ENCODE measurements at places on chromosomes 13 and 19.

DNA sequence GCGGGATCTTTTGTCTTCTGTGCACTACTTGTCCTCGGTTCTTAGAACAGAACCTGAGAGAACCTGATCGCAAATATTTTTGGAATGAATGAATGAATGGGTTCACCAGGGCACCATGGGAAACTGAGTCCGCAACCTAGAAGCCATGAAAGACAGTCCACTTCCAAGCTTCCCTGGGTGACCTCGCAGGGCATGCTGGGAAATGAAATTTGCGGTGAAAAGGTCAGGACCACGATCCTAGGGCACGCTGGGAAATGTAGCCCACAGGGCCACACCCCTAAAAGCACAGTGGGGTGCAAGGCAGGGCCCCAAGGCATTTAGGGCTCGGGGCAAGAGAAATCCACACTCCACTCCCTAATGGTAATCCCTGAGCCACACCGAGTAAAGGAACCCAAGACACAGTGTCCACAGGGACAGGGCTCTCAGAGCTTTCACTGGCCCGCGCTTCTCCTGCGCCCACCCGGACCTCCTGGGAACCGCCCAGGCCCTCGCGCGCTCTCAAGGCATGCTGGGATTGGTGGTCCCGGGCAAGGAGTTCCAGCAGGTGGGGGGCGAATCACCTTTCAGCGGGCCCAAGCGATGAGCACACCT lies 1.1 kb upstream of the PPP1R12C start:
- no peak for DNase-seq

GRCh38 chr13:38914070-38914469 lies 76.6 kb downstream of the STOML3 start:
- DNase-seq, result no peak

- DNase-seq, result no peak
These were observed 45.6 kb upstream of the MRI1 start for GRCh38 chr19:13718733-13719132.

GRCh38 chr19:3268326-3268725 lies 43.9 kb downstream of the CELF5 start:
- no peak for DNase-seq

DNA sequence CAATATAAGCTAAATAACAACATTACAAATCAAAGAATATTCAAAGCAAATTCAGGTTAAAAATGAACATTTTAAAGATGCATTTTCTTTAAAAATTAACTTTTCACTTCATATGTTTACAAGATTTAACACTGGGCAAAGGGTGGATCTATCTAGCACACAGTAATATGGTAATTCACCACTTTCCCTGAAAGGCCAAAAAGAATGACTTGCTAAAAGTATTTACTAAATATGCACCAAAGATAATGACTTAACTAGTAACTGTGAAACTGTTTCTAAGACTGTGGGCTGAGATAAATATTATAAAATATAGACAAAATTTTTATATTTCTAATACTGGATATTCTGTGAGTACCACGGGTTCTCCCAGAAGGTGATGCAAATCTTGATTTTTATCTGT lies 4.5 kb upstream of the EEF1AKMT1 start:
- DNase-seq, result no peak

DNA sequence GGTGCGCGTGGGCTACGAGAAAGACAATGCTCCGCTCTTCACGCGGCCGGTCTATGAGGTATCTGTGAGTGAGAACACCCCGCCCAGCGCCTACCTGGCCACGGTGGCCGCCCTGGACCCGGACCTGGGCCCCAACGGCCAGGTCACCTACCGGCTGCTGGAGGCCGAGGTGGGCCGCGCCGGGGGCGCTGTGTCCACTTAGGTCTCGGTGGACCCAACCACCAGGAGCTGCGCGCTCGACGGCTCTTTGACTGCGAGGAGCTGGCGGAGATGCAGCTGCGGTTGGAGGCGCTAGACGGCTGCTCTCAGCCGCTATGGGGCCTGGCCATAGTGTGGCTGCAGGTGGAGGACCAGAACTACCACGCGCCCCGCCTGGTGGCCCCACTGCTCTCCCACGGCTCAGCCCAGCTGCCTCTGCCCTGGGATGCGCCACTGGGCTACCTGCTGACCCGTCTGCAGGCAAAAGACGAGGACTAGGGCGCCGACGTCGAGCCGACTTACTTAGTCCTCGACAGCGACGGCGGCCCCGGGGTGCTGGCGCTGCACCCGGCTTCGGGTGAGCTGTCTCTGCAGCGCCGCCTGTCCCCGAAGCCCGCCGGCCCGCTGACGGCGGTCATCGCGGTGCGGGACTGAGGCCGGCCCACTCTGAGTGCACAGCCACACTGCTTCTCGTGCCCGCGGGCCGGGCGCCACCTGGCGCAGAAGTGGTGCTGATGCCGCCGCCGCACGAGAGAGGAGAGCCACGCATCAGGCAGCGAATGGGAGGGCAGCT lies 173.0 kb downstream of the OLFM4 start:
- DNase-seq, result no peak

DNA sequence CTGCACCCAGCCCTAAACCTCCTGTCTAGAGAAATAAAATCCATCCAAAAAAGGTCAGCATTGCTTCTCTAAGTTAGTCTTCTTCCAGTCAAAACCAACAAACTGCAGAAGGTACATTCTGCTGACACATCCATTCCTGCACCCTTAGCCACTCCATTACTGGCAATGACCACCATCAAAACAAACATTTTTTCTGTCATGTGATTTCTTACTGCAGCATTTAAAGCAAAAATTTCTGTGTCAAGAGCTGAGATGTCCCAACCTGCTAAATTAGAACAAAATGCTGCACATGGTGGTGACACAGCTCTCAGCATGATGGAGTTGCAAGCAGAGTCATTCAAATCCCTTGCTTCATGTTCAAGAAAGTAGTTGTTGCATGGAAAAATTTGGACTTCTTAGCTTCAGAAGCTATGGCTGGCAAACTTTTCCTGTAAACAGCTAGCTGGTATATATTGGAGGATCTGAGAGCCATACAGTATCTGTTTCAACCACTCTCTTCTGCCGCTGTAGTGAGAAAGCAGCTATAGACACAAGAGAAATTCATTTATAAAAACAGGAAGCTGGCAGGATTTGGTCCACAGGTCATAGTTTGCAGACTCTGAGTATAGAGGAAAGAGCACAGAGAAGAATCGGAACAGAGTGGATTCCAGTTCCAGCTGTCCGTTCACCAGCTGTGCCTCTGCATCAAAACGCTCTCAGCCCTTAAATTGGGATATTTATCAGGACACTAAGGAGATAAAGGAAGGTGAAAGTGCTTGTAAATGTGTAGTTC lies 17.4 kb downstream of the RUBCNL start:
- no peak for DNase-seq

DNA sequence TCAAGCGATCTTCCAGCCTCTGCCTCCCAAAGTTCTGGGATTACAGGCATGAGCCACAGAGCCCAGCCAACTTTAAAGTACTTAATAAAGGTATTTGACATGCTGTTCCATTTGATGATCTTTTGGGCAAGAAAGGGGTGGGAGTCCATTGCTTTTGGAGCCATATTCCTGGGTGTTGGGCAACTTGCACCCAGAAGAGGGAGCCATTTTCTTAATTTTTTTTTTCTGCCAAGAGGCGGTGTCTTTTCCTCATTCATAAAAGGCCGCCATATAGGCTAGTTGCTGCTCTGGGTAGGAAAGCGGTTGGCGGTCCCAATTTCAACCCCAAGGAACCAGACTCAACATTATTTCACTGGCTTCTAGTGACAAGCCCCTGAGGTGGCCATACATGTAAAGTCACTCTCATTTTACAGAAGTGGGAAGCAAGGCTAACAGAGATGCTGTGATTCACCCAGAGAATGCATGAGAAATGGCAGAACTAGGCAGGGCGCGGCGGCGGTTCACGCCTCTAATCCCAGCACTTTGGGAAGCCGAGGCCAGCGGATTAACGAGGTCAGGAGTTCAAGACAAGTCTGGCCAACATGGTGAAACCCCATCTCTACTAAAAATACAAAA lies 139.6 kb downstream of the CACNA1A start:
- no peak for DNase-seq

- DNase-seq, result no peak
These were observed 171.1 kb downstream of the STK24 start for GRCh38 chr13:98405690-98406344.
